CD4-positive, alpha-beta T cell treated with Interleukin-6 at 100 ng/mL for 8 hours (primary cell): ENCODE measurements at places on chromosomes 12 and 14.
A peak's percentile ranks its signal among the peaks of the same experiment; 100 is the strongest.

DNA sequence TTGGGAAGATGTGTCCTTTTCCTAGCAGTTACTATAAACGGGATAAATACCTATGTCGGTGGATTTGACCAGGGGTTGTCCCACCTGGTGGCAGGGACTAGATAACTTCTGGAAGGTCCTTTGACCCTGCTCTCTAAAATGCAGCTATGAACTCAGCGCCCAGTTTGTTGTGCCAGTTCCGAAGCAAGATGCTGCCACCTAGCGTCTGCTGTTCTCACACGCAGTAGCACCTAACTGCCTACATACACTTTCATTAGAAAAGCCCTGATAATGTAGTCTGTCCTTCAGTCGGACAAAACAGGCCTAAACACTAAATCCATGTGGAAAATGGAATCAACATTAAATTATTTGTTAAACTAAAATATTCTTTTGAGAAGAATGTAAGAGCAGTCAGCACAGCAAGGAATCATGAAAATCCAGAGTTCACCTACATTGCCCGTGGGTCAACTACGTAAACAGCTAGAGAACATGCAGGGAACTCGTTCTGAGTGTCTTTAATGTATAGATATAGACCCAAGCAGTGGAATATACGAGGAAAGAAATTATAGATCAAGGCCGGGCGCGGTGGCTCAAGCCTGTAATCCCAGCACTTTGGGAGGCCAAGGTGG is 51.1 kb upstream of the CRACR2A start:
- DNase-seq: peak; percentile 66

GRCh38 chr12:90008277-90008676 is 299.6 kb upstream of the ATP2B1 start:
- no peak for DNase-seq

DNA sequence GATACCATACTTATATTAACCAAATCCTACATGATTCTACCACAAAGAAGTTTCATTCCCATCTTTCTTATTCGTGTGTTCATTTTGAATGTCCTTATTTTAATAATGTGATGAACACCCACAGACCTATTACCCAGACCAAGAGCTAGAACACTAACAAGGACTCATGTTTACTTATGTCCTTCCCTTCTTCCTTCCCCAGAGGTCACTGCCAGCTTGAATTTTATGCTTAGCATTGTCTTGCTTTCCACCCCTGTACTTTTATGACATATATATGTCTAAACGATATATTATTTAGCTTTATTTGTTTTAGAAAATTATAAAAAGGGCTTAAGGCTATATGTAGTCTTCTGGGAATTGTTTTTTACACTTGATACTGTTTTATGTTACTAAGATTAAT is 238.6 kb downstream of the LRIG3 start:
- no peak for DNase-seq

DNA sequence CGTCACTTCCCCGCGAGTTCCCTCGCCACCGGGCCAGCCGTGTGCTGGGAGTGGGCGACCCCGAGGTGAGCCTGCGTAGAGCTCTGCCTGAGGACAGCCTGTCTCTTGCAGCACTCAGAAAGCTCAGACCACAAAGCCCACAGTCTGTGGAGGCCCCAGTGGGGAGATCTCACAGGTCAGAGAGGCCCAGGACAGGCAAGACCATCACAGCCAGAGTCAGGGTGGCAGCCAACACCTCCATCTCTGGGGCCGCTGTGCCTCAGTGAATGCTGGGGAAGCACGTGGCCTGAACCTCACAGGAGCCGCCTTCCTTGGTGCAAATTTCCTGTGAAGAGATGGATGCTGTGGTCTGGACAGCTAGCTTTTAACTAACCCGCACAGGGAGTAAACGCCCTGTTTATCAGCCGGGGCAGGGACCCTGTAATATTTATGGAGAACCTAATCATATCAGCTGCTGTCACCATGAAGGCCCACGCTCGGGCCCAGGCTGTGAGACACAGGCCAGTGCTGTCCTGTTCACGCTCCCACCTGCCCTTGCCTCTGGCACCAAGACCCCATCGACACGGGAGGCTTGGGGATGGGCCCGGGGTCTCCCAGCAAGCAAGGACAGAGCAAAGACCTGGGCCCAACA is 56.9 kb downstream of the CDC42BPB start:
- no peak for DNase-seq

GRCh38 chr12:104569346-104570173 is 112.8 kb downstream of the CHST11 start:
- DNase-seq: peak; percentile 46

DNA sequence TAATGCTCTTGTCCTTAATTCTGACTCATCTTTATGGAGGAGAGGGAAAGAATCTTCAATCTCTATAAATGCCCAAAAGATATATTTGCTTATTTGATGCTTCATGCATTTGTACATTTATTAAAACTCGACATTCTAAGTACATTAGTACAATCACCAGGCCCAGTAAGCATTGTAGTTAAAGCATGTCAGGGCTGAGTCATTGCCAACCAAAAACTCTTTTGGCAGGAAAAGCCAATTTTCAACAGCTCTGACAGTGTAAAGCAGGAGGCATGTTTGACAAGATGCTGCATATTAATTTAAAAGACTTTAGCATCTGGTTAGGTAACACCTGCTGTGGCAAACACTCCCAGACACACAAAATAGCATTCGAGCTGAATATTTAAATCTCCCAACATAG is 290.9 kb downstream of the PPFIA2 start:
- no peak for DNase-seq
